PC-9 (cell line): ENCODE measurements at places on chromosomes 7 and 10.

DNA sequence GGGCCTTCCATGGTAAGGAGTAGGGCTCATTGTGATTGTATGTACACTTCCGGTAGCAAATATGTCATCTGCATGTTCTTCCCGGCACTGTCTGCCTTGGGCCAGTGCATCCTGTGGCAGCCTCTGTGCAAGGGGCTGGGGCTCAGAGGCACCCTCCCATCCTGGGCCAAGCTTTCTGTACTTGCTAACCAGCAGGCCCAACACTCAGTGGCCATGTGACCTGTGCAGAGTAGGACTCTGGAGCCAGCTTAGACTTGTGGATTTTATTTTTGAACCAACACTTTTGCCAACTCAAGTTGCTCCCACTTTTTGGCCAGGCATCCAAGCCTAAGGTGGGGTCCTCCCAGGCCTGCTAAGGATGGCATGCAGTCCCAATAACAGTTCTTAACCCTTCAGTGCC lies 25.0 kb downstream of the LDB3 start:
- DNase-seq, result no peak

DNA sequence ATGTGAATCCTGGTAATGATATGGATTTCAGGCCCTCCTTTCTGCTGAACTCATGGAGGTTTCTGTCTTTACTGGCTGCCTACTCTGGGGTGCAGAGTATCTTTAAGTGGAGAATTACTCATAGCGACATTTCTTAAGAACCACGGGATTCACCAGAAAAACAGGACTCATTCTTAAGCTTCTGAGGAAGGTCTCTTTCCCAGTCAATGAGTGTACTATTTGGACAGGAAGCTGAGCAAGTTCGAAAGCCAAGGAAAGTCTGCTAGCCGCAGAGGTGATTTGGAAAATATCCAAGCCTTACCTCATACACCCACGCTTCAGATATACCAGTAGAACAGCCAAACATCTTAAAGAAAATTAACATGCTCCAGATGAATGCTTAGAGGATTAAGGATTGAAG lies 377.6 kb upstream of the MYO3A start:
- peak; percentile 59 for DNase-seq

- DNase-seq, result no peak
These were observed 109.6 kb downstream of the WDR11 start for GRCh38 chr10:120960725-120961124.

GRCh38 chr7:36931892-36932291 lies 207.6 kb upstream of the AOAH start:
- DNase-seq, result no peak

- DNase-seq, result no peak
These were observed 98.3 kb downstream of the FOXL3 start for GRCh38 chr7:388023-388960.

DNA sequence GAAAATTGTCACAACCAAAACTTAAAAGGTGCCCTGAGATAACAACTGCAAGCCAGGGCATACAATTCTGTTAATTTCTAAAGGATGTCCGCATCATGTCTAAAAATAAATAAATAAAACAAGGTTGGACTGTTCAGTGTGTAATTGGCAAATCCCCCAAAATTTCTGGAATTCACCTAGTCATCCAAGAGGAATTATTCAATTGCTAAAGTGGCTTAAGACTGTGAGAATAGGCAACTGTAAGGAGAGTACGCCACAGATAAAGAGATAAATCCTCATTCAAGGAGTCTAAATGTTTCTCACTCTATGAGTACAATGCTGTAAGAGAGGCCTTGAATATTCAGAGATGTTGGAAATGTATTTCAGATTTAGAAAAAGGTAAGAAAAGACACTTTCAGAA lies 37.2 kb downstream of the PIK3AP1 start:
- no peak for DNase-seq

DNA sequence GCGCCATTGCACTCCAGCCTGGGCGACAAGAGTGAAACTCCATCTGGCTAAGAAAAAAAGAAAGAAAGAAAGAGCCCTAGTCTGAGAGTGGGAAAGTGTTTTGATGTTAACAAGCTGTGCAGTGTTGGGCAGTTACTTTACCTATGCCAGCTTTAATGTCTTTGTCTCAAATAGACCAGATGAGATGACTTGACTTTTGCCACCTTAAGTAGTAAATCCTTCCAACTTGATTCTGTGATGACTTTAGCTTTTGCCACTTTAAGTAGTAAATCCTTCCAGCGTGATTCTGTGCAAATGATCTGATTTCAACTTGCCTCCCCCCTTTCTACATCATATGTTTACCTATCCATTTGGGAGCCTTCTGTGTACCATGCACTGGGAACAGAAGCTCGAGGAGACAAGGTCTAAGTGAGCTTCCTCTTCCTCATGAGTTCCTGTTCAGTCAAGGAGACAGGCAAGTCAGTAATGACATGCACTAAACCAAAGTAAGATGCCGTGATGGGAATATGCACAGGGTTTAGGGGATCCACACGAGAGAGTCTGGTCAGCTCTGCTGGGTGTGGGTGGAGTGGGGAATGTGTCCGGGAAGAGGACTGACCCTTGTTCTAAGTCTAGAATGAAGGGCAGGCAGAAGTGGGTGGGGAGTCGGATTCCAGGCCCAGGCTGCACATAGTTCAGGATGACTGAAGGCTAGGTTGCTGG lies 17.2 kb downstream of the INPP5F start:
- DNase-seq, result no peak

- DNase-seq, result peak; percentile 70
These were observed 39.0 kb downstream of the ADK start for GRCh38 chr10:74189999-74190421.

DNA sequence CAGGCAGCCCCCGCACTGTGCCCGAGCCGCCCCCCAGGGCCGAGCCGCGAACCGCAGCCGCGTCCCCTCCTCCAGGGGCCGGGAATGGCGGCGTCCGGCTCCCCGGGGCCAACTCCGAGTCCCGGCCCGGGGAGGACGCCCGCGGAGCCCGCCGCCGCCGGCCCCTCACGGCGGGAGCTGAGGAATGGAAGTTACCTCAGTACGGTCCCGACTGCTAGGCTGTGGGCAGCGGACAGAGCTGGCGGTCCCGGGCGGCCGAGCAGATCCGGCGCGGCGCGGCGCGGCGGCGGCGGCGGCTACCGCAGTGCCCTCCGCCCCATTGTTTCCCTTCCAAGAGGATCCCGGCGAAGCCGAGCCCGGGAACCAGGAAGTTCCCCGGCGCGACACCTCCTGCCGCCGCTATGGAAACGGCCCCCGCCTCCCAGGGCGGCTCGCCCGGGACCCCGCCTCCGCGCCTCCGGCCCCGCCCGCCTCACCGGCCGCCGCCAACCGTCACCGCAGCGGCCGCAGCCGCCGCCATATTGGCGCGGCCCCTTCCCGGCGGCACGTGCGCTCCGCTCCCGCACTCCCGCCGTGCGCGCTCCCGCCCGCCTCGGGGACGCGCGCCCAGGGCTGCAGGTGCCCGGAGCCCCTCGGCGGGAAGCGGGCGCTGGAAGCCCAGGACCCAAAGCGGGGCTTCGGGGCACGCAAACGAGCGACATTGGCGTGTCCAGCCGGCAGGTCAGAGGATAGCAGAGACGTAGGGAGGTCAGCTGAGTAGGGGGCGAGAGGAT lies at the start of gene USP6NL:
TSS of gene USP6NL (minus strand) at position 403 of the 773 bp plus-strand sequence. CDS start 14,016 bp downstream, outside the sequence.
- peak; percentile 92 for DNase-seq

- no peak for DNase-seq
These were observed 43.9 kb downstream of the HIP1 start for GRCh38 chr7:75694638-75695399.

- DNase-seq, result no peak
These were observed 57.8 kb downstream of the EBLN1 start for GRCh38 chr10:22159979-22160378.

GRCh38 chr7:18648849-18649758 lies 153.6 kb downstream of the HDAC9 start:
- no peak for DNase-seq

- no peak for DNase-seq
These were observed 675.0 kb upstream of the ANKRD30A start for GRCh38 chr10:36450380-36450779.

- no peak for DNase-seq
These were observed 21.4 kb downstream of the GPR146 start for GRCh38 chr7:1065585-1066241.

- DNase-seq, result no peak
These were observed 16.9 kb downstream of the CUZD1 start for GRCh38 chr10:122828716-122829255.

GRCh38 chr7:132142006-132142405 lies 434.3 kb downstream of the PLXNA4 start:
- no peak for DNase-seq

- no peak for DNase-seq
These were observed 11.9 kb upstream of the NDUFA5 start for GRCh38 chr7:123569352-123570010.

- no peak for DNase-seq
These were observed 120.4 kb upstream of the FZD8 start for GRCh38 chr10:35762311-35763030.

GRCh38 chr10:22340329-22341189 lies 4.7 kb upstream of the SPAG6 start:
- DNase-seq, result peak; percentile 72

DNA sequence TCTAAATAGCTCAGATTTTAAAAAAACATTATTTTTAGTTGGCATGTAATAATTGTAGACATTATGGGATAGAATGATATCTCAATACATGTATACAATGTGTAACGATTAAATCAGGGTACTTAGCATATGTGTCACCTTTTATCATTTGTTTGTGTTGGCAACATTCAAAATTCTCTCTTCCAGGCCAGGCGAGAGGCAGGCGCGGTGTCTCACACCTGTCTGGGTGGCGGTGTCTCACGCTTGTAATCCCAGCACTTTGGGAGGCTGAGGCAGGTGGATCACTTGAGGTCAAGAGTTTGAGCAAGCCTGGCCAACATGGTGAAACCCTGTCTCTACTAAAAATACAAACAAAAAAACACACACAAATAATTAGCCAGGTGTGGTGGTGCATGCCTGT lies 151.7 kb downstream of the RTKN2 start:
- no peak for DNase-seq

DNA sequence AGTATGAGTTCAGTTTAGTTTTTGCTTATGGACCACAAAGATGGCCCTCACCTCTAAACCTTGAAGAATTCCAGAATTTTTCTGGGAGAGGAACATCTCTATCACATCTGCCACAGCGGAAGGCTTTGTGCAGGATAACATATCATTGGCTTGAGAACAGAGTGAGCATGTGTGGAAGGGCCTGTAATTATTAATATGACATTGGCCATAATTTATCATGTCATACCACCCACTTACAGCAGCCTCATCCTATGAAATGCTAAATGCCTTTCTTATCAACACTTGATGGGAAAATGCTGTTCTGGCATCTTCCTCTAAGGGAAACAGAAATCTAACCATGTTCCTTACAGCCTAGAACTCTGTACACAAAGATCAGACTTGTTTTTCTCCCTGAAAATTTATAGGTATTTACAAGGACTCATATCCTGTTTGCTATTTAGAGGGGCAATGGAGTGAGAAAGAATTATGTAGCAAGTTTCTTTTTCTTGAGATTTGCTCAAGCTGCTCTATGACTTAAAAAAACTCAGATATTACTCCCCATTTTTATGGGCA lies 817.3 kb downstream of the LRMDA start:
- no peak for DNase-seq

GRCh38 chr7:106827626-106828025 lies 37.5 kb upstream of the PIK3CG start:
- no peak for DNase-seq

DNA sequence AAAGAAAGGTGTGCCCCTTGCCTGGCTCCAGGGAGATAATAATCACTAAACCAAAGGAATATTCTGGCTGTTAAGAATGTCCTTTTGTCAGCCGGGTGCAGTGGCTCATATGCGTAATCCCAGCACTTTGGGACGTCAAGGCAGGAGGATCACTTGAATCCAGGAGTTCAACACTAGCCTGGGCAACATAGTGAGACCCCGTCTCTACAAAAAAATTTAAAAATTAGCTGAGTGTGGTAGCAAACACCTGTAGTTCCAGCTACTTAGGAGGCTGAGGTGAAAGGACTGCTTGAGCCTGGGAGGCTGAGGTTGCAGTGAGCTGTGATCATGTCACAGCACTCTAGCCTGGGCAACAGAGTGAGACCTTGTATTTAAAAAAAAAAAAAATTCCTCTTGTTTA lies 74.1 kb downstream of the HERC4 start:
- no peak for DNase-seq

GRCh38 chr7:45216622-45217165 lies 59.1 kb downstream of the RAMP3 start:
- no peak for DNase-seq

- no peak for DNase-seq
These were observed 35.3 kb downstream of the CREM start for GRCh38 chr10:35161906-35162305.

GRCh38 chr7:50728184-50728583 lies 54.5 kb downstream of the GRB10 start:
- no peak for DNase-seq

DNA sequence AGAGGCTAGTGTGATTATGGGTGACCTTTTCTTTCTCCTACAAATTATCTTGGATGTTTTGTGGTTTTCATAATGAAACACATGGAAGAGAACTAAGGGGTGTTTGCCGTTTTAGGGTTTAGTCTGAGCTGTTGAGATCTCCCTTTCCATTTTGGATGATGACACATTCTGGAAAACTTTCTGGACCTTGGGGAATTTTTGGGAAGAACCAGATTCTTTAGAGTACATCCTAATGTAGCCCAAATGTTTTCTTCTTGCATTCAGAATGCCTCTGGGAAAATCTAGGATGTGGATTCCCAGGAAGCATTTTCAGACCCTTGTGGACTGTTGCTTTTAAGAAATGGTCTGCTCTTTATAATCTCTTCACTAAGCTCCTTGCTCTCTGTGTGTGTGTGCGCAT lies 165.7 kb downstream of the SORCS3 start:
- DNase-seq, result no peak

DNA sequence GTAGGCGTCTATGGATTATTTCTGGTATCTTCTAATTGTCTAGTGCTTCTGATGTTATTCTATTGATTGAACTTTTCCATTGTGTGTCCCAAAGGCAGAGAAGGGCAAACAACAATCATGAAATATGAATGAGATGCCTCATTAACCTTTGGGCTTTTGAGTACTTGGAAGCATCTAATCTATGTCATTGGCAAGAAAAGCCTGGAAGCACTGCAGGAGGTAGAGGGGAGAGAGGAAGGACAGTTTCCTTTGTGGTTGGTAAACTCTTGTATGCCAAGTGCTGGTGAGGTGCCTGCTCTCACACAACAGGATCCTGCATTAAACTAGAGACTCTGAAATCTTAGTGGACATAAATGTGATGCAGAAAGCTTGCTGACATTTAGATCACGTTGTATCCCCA lies 155.2 kb upstream of the TPK1 start:
- DNase-seq, result no peak

GRCh38 chr10:5595994-5596471 lies 70.4 kb downstream of the ASB13 start:
- DNase-seq, result peak; percentile 93

DNA sequence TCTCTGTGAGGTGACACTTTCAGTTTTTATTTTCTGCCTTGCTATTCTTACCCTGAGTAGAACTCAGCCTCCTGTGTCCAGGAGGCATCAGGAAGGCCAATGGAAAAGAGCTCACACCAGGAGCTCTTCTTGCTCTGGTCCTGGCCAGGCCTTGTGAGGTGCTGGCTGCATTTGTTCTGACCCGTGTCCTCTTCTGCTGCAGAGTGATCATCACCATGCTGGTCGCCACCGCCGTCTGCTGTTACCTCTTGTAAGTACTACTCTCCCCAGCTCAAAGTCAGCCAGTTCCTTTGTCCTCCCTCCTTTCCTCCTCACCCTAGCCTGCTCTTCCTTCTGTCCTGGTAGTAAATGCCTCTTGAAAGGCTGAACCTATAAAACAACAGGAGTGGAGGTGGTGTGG lies 1.6 kb downstream of the ATP6V0E2 start:
- DNase-seq, result no peak
